ENCODE measurements at places on chromosomes 11 and 22.

GRCh38 chr11:86743223-86744118 lies 56.9 kb upstream of the PRSS23 start:
- DNase-seq: no peak

DNA sequence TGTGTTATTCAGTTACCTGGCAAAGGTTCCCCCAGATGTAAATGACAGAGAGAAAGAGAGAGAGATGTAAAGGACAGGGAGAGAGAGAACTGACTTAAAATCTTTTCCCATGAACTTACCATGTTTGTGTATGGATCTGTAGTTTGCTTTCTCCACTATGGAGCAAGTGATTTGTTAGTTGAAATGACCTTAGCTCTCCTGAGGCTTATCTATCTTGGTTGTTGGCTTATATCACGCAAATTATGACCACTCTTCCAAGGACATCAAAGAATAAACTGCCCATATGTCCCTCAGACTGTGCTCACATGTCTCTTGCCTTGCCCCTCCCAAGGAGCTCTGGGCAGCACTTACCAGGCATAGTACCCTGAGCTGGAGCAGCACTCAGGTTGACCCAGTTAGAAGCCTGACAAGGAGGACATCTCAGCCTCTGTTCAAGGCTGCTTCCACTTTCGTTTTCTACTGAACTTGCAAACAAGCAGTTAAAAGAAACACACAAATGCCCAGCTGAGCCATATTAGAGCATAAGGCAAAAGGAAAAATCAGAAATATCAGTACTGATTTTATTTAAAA lies 95.3 kb upstream of the RCN1 start:
- no peak for DNase-seq

DNA sequence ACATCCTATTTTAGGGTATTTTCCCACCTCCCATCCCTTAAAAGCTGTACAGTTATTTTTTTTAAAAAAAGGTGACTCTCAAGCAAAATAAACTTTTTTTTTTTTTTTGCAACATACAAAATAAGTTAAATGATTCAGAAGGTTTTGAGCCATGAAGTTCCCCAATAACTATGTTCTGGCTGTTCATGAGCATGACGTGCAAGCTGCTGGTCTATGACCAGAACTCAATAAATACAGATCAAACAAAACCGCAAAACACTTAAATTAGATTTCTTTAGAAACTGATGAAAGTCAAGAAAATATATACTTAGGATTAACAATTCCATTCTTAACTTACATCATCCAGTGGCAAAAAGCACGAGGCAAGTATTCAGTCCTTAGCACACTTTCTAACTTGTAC lies 24.1 kb upstream of the CLNS1A start:
- no peak for DNase-seq

GRCh38 chr11:61762798-61763197 lies 10.4 kb downstream of the MYRF start:
- DNase-seq: no peak

GRCh38 chr11:34890812-34891211 lies 25.4 kb downstream of the APIP start:
- DNase-seq: no peak

DNA sequence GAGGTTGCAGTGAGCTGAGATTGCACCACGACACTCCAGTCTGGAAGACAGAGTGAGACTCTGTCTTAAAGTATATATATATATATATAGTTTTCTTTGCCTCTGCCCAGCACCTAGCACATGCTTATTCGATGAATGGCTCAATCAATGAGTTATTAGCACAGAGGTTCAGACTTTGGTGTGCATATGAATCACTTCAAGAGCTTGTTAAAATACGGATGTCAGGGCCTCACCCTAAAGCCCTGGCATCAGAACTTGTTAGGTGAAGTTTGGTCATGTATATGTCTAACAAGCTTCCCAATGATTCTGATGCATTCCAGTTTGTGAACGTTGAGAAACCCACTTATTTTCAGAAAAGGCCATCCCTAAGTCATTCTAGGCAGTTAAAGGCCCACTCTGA lies 21.8 kb upstream of the TMEM86A start:
- DNase-seq: no peak

- no peak for DNase-seq
Observed at GRCh38 chr11:12319461-12319951, 57.9 kb upstream of the PARVA start.

- DNase-seq: no peak
Observed at GRCh38 chr22:33350961-33351360, 292.8 kb upstream of the SYN3 start.

DNA sequence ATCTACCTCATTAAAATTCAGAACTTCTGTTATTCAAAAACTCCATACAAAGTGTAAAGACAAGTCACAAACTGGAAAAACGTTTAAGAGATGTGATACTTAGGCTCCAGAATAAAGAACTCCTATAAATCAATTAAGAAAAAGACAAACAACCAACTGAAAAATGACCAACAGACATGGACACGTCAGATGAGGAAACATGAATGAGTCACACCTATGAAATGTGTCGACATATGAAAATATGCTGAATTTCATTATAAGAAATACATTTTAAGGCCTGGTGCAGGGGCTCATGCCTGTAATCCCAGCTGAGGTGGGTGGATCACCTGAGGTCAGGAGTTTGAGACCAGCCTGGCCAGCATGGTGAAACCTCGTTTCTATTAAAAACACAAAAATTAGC lies 78.7 kb downstream of the ENTHD1 start:
- DNase-seq: no peak

- DNase-seq: no peak
Observed at GRCh38 chr11:61910187-61911127, 6.9 kb downstream of the RAB3IL1 start.

DNA sequence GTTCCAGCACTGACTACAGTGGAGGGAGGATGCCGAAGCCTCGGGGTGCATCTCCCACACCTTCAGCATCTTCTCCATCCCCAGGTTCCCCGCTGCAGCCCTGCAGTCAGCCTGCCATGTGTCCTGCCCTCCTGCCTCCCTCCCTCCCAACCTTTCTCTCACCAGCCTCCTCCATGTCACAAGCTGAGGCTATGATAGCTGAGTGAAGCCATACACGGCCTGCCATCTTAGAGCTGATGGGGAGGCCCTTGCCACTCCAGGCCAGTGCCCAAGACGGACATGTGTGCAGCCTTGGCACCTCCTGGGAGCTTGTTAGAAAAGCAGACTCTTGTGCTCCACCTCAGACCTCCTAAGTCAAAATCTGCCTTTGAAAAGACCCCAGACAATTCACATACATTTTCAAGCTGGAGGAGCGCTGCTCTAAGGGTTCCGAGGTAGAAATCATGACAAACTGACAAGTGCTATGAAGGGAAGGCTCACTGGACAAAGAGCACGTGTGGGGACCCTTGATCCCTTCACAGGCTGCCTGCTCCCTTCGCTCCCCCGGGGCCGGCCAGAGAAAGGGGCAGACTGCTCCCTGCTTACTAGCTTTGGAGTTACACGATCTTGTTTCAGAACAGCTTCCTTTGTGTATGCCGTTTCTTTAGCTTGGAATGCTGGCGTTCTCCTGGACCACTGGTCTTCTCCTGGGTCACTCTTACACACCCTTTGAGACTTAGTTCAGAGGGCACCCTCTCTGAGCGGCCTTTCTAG lies 123.9 kb downstream of the ST3GAL4 start:
- no peak for DNase-seq

DNA sequence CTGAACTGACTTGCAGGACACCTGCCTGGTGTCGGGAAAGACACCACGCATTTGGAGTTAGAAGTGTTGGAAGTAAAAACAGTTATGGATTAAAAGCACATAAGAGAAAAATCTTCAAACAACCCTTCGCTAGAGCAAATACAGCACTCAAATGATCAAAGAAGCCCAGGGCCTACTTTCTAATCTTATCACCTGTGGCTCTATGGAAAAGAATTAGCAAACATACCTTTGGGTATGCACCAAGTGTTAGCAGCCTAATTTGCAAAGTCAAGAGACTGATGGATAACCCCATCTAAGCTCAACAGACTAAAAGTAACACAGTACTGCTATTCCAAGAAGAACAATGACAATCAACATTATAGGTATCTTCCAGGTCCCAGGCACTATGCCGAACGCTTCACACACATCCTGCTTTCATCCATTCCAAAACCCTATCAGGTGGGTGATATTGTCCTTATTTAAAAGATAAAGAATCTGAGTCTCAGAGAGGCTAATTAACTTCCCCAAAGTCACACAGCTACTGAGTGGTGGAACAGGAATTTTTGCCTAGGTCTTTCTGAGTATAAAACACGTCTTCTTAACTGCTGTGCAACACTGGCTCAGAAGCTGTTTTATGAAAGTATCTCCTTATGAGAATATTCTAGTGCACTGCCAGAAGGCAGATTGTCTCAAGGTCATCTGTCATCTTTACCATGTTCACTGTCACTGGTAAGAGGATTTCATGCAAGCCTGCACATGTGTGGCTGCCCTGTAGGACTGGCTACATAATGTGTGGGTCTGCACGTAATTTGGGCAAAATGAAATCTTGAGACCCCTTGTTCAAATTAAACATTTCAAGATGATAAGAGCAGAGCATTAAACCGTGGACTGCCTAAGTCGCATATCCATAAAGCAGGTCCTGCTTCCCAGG lies 16.4 kb downstream of the SLC1A2 start:
- DNase-seq: no peak

- no peak for DNase-seq
Observed at GRCh38 chr11:126810776-126811175, 189.8 kb downstream of the KIRREL3 start.

DNA sequence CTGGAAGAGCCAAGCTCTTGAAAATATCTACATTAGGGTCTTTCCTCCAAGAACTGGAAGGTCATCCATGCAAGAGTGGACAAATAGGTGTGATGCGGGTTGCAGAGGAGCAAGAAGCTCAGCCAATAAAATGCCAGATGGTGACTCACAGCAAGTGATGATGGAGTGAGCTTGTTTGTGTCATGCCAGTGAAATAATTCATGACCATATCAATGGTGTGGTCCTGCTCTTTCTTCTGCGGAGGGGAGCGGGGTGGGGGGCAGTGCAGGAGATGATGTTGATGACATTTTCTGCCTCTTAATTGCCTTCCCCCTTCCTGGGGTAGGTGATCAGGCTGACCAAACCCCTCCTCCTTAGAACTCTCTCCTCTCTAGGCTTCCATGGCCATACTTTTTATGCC lies 118.5 kb upstream of the TIMP3 start:
- no peak for DNase-seq

- no peak for DNase-seq
Observed at GRCh38 chr22:40381461-40381860, 11.1 kb downstream of the SGSM3 start.

DNA sequence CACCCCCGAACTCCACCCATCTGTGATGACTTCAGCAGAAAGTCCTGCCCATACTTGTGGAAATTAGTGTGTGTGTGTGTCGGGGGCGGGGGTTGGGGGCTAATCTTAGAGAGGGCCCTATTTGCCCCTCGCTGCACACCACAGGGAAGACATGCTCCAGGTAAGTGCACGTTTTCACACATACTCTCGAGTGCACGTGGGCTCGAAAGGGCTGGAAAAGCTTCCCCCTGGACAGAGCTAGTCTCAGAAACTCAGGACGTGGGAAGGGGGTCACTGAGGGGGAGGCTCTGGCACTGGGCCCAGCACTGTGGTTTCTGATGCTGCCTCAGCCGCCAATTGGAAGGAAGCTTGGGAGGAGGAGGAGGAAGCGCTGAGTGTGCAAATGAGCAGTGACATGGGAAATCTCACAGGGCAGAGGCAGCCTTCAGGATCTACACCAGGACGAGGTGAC lies 40.7 kb upstream of the CD82 start:
- DNase-seq: no peak

DNA sequence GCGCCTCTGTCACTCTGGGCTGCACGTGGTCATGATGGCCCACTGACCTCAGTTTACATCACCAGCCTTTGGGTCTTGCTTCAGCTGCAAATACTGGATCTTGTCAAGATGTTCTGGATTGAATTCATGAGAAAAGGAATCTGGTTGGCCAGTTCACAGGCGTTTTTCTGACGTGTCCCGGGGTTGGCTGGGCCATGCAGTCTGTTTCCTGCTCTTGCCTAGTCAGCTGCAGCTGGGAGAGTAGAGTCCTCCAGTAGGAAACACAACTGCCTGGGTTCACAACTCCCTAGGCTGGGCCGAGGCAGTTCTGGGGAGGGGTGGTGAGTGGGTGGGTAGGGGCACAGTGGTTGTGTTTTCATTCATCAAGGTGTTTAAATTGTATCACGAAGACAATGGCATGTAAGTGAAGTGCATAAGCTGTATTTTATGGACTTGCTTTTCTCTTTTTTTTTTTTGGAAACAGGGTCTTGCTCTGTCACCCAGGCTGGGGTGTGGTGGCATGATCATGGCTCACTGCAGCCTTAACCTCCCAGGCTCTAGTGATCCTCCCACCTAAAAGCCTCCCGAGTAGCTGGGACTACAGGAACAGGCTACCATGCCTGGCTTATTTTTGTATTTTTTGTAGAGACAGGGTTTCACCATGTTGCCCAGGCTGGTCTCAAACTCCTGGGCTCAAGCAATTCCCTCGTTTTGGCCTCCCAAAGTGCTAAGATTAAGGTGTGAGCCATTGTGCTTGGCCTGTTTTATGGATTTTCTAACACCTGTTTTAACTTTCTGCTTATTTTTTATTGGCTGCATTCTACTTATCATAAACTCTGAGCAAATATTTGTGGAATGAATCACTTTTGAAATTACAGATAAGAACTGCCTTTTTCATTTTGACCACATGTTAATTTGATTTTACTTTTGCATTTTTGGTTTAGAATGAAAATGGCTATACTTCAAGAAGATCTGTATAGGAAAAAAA lies 54.0 kb upstream of the PITPNB start:
- no peak for DNase-seq

DNA sequence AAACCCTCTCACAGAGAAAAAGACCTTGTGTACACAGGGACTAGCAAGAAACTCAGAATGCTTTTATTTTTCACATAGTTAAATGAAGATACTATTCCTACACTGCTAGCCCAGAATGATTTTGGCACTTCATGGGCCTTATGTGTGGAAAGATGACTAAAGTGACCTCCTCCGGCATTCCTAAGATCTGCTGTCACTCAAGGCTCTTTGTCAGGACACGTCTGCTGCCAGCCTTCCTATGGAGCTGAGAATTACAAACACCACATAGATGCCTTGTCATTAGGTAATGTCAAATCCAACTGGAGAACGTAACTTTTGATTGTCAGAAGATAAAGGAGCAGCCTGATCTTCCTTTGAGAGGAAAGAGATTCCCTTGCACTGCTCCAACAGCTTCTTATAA lies 249.1 kb downstream of the FAT3 start:
- DNase-seq: no peak

DNA sequence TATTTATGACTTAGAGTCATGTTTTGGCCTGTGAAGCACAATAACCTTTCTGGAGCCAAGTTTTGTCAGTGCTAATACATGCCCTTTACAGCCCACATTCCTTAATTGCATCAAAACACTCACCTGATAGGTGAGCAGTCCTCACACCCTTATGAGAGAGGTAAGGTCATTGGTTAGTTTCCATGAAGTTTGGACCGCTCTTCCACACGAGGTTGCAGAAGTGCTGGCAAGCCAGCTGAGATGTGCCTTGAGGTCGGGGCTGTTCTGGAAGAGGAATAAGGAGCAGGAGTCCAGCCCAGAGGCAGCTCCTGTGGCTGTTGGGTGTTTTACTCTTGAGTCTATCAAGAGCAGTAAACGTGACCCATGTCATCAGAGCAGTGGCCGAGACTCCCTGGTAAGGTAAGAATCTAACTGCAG lies 76.3 kb downstream of the CYB5R2 start:
- DNase-seq: no peak

- DNase-seq: no peak
Observed at GRCh38 chr22:11629661-11630385, 3898.2 kb upstream of the OR11H1 start.

Measured in stimulated activated CD8-positive, alpha-beta memory T cell treated with anti-CD3 and anti-CD28 coated beads, Interleukin-12 subunit alpha, Interleukin-12 subunit beta, amount 100 ng/mL, for 1 hour (primary cell).